ENCODE measurements at places on chromosomes 5 and 9.

- no peak for DNase-seq
These were observed 34.3 kb upstream of the RNF130 start for GRCh38 chr5:180105827-180106312.

DNA sequence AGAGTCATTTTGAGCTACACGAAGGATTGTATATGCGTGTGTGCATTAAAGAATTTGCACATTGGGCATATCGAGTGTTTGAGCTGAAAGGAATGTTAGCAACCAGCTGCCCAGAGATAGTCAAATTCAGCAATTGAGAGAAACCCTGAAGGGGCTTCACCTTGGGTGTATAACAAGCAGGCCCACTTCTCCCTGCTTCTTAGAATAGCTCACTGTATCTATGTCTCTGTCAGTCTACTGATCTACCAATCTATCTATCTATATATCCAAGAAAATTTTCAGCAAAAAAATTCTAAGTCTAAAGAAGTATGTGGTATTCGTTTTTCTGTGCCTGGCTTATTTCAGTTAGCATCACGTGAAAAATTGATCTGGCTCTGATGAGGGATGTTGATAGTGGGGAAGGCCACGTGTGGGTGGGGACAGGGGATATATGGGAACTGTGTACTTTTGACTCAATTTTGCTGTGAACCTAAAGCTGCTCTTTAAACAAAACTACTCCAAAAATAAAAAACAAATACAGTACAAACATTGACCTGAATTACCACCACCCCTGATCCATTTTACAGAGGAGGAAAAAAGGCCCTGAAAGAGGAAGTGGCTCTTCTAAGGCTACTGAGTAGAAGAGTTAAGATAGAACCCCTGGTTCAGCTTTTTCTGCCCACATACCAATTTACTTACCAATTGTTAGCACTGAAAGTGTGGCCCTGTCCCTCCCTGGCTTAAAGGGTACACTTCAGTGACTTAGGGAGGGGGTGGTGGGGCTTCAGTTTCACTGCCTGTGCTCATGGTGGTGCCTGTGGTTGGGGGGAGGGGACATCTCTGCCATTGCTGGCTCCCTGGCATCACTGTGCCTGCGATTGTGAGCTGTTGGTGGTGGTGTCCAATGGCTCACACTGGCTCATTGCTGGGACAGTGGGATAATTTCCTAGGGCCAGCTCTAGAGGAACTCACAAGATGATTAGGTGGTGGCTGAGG lies 141.8 kb downstream of the DOCK2 start:
- no peak for DNase-seq

DNA sequence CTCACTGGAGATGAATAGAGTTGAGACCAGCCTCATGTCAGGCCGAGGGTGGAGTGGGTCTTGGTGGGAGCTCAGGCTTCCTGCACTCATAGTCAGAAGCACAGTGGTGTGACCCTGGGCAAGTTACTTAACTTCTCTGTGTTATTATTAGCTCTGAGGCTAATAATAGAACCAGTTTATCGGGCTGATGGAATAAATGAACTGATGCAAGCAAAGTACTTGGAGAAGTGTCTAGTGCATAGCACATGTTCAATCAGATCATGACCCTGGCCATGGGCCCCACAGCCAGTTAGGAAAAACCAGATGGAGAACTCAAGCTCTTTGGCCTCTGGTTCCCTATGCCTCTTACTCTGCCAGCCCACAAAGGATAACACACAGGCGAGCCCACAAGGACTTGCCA lies 45.3 kb upstream of the OSMR start:
- no peak for DNase-seq

- no peak for DNase-seq
These were observed 15.8 kb downstream of the PSMB7 start for GRCh38 chr9:124399323-124399967.

GRCh38 chr5:53425687-53426511 lies 54.5 kb upstream of the FST start:
- DNase-seq: no peak

Measured in left lung (tissue), 14 donors.